Hair follicular keratinocyte (primary cell): ENCODE measurements at places on chromosomes 7 and 10. TPM values are rescaled to one million over a fixed set of nuclear protein-coding genes. Genes with fewer than 3 reads are reported as not detected.

KIF5B gene
- total RNA-seq: 96.4 and 98.5 TPM in 2 replicates

H2BK1 gene
- not detected in 2 replicates for total RNA-seq

LBX1 gene
- not detected in 2 replicates for total RNA-seq

EFCAB10 gene
- total RNA-seq: 0.38 and 2.0 TPM in 2 replicates

AGAP9 gene
- total RNA-seq: 0.91 and 2.0 TPM in 2 replicates

WNT2 gene
- not detected in 2 replicates for total RNA-seq

SUN1 gene
- total RNA-seq: 88.6 and 96.7 TPM in 2 replicates

RHOBTB1 gene
- 1.4 and 2.3 TPM in 2 replicates for total RNA-seq

ASZ1 gene
- total RNA-seq: not detected in 2 replicates

FAM13C gene
- total RNA-seq: 0.08 TPM in 1 of 2 replicates, not detected in the other

C10orf143 gene
- total RNA-seq: 2.0 TPM in 1 of 2 replicates, not detected in the other

HERC4 gene
- total RNA-seq: 31.5 and 33.7 TPM in 2 replicates

AOAH gene
- total RNA-seq: not detected in 2 replicates

FEZF1 gene
- not detected in 2 replicates for total RNA-seq

FKBP6 gene
- not detected in 2 replicates for total RNA-seq

NME8 gene
- not detected in 2 replicates for total RNA-seq

COL28A1 gene
- total RNA-seq: not detected in 2 replicates

DLX6 gene
- total RNA-seq: 0.15 TPM in 1 of 2 replicates, not detected in the other

SPACDR gene
- not detected in 2 replicates for total RNA-seq

BZW2 gene
- total RNA-seq: 103 and 142 TPM in 2 replicates

CFAP46 gene
- total RNA-seq: 2.4 and 2.5 TPM in 2 replicates

TET1 gene
- total RNA-seq: 0.04 and 0.16 TPM in 2 replicates

HERPUD2 gene
- 18.0 and 32.3 TPM in 2 replicates for total RNA-seq

CASTOR2 gene
- 1.5 and 7.3 TPM in 2 replicates for total RNA-seq

GDF2 gene
- not detected in 2 replicates for total RNA-seq

GATAD1 gene
- 10.5 and 13.6 TPM in 2 replicates for total RNA-seq

LHFPL3 gene
- not detected in 2 replicates for total RNA-seq

SPDYE2 gene
- total RNA-seq: not detected in 2 replicates

ALKBH4 gene
- total RNA-seq: 11.8 and 23.9 TPM in 2 replicates

TFPI2 gene
- 227 and 475 TPM in 2 replicates for total RNA-seq

LDB3 gene
- not detected in 2 replicates for total RNA-seq

SLC26A3 gene
- not detected in 2 replicates for total RNA-seq

ZKSCAN1 gene
- 18.6 and 21.3 TPM in 2 replicates for total RNA-seq

HDAC9 gene
- total RNA-seq: 3.0 and 11.1 TPM in 2 replicates

HPSE2 gene
- not detected in 2 replicates for total RNA-seq

MRM2 gene
- total RNA-seq: 16.5 and 38.4 TPM in 2 replicates

PARP12 gene
- 27.8 and 34.6 TPM in 2 replicates for total RNA-seq

PLAU gene
- total RNA-seq: 292 and 758 TPM in 2 replicates

NRCAM gene
- 2.0 and 11.8 TPM in 2 replicates for total RNA-seq

SSC4D gene
- total RNA-seq: 0.87 and 4.1 TPM in 2 replicates

SLC16A9 gene
- total RNA-seq: 7.8 and 8.4 TPM in 2 replicates

PRKAR2B gene
- not detected in 2 replicates for total RNA-seq

PTF1A gene
- not detected in 2 replicates for total RNA-seq

ADAM12 gene
- total RNA-seq: 0.42 and 0.55 TPM in 2 replicates
